ENCODE measurements at places on chromosomes 12 and 14. TPM values are rescaled to one million over a fixed set of nuclear protein-coding genes. Genes with fewer than 3 reads are reported as not detected.

The RNF31 gene
- 85.8 TPM for total RNA-seq

DNA sequence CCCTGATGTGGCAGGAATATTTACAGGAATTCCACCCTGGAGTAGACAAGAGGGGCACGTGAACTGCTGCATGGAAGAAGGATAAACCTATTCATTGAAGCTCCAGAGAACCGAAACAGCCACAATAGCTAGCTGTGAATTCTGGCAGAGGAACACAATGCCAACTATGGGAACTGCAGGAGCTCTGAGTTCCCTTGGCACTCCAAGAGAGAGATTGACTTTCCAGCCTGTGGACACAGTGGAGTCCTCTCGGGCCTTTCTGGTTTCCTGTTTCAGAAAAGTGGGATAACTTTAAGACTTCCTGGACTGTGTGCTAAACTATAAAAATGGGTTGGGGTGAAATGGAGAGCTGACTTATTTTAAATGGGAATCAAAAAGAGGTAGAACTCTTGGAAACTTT is 11.9 kb downstream of the CACNA2D4 start:
- DNase-seq = no peak

The LRRK2 gene
- total RNA-seq = 1.1 TPM

DNA sequence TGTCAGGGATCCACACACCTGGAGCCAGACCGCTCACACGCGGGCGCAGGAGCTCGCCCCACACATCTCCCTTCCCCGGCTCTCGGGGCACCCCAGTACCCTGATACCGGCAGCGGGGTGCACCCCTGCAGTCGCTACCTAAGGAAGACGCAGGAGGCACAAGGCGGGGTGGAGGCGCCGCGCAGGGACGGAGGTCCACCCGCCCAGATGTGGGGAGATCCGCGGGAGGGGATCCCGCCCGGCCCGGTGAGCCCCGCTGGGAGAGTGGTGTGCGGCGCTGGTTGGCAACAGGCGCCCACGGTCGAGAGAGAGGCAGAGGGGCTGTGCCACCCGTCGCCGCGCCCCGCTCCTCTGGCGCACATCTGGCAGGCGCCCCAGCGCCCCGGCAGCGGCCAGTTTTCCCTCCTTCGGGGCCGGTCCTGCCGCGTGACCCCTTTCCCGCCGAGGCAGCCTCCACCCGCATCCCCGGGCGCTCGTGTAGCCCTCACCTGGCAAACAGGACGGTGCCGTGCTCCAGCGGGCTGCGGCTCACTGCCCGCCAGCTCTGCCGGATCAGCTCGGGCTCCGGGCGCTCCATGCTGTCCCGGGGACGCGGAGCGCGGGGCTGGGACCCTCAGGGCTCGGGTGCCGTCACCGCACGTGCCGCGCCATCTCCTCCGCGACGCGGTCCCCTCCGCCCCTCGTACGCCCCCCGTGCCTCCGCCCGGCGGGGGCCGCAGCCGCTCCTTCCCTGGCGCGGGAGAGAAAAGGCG is 469 bp downstream of the NGB start:
- DNase-seq = no peak

DNA sequence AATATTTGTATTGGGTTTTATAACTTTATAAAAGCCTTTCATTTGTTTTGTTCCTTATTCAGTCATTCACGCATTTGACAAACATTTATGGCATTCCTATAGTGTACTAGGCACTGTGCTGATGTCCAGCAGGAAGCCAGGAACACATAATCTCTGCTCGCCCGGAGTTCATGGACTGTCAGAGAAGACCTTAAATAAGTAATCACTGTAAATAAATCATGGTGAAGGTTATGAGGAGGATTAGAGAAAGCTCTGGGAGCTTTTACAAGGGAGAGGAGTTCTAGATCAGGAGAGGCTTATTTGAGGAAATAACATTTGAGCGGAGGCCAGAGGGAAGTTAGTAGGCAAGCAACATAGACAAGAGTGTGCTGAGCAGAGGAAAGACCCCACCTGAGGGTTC is 1.4 kb upstream of the RDH11 start:
- no peak for DNase-seq

- DNase-seq = no peak
These were observed 70.2 kb downstream of the IRF2BPL start for GRCh38 chr14:76958020-76958979.

- no peak for DNase-seq
These were observed 474.9 kb downstream of the ATP23 start for GRCh38 chr12:58416236-58416635.

The KRT85 gene
- total RNA-seq = not detected

GRCh38 chr14:26594148-26594547 is 3.7 kb downstream of the NOVA1 start:
- no peak for DNase-seq

GRCh38 chr14:65864549-65864948 is 452.0 kb downstream of the FUT8 start:
- DNase-seq = no peak

GRCh38 chr12:115230606-115231005 is 546.6 kb upstream of the TBX3 start:
- DNase-seq = no peak

GRCh38 chr12:19491863-19492262 is 52.6 kb downstream of the AEBP2 start:
- DNase-seq = no peak

The SERPINA9 gene
- not detected for total RNA-seq

The SYNE2 gene
- 206 TPM for total RNA-seq

DNA sequence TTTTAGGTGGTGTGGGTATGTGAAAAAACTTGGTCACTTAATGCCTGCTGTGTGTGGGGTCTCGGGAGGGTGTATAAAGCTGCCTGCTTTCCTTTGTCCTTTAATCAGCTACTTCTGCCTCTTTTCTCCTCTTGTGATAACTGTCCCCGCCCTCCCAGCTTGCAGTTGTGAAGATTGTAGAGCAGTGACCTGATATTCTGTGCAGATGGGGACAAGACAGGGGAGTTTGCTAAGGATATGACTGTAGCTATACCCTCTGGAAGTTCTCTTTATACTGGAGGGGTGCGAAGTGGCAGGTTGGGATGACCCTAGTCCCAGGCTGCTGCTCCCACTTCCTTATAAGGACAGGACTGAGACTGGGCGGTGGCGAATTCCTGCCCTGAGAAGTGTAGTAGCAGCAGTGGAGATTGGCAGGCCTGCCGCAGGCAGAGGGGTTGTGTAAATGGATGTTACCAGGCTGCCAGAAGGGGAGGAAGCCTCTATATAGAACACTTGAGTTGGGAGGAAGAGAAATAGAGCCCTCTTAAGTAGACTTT is 835 bp downstream of the MYL6 start:
- no peak for DNase-seq

DNA sequence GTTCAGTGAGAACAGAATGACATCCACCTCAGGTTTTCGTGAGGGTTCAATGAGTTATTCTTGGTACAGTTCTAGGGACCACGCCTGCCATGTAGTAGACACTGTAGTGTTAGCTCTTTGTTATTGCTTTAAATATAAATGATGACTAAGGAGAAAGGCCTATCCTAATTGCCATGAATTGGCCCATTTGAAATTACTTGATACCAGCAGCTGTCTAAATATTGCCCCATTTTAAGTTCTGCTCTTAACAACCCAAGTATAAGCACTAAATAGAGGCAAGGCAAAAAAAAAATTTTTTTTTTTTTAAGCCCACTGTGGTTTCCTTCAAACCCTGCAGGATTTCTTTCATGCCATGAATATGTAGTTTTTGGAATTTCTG is 84.5 kb downstream of the BORCS5 start:
- DNase-seq = no peak

DNA sequence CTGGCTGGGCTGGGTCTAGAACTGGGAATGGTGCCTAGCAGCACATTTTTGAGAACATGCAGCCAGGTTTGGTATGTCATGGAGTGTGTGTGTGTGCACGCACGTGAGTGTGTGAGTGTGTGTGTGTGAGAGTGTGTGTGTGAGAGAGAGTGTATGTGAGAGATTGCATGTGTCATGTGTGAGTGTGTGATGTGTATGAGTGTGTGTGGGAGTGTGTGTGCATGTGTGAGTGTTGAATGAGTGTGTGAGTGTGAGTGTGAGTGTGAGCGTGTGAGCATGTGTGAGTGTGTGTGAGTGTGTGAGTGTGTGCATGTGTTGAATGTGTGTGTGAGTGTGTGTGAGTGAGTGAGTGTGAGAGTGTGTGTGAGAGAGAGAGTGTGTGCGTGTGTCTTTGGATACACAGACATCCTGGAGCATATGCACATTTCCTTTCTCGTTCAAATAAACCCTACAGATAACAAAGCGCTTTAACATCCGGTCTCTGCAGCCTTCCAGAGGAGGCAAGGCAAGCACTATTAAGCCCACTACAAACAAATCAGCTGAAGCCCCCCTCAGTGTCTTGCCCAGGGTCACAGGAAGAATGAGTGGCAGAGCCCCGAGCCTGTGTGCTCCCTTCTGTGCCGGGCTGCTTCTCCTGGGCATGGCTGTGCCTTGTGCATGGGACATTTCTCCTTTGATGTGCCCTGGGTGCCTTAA is 108.7 kb upstream of the ETV6 start:
- DNase-seq = no peak

GRCh38 chr14:104145826-104146601 is 7.6 kb downstream of the KIF26A start:
- no peak for DNase-seq

DNA sequence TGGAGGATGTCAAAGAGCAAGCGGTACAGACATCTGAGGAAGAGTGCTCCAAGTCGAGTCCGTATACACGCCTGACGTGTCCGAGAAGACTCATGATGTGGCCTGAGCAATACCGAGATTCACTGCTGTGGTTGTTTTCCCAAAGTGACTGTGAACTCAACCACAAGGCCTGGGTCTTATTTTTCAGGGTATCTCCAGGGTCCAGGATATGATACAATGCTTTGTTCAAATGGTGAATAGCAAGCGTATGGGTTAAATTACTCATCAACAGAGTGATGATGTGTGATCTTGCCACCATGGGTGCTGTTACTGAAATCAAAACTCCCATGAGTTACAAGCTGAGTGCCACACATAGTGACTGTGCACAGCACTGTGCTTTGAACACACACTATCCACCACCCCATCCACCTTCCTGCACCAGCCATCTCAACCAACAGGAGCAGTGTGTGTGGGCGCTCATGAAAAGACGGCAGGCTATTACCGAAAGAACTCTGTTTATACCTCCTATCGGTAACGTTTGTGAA is 109.6 kb downstream of the BCAT1 start:
- DNase-seq = no peak

DNA sequence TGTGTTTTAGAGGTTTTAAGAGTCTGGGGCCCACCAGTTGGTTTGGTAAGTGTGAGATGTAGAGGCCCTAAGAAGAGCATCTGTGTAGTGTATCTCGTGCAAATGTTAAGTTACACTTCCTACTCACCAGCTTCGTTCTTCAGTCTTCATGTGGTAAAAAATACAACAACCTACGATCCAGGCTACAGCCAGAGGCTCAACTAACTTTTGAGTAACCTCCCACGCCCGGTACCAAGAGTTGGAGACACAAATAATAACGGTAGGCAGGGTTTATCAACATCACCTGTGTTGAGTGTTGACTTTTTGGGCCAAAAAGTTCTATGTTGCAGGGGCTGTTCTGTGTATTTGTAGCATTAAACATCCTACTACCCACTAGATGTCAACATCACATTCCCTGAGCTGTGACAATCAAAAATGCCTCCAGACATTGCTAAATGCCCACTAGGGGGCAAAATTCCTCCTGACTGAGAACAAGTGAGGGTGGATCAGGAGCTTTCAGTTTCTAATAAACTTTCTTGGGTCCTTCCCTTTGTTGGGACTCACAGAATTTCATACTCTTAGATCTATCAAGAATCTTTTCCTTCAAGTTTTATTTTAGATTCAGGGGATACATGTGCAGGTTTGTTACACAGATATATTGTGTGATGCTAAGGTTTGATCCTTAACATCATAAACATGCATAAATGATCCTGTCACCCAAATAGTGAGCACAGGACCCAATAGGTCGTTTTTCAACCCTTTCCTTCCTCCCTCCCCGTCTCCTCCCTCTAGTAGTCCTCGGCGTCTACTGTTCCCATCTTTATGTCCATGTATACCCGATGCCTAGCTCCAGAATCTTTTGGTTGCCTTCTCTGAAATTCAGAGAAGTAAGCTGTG is 94.7 kb downstream of the SLC2A13 start:
- DNase-seq = no peak

- DNase-seq = no peak
These were observed 3.5 kb downstream of the ALX1 start for GRCh38 chr12:85283560-85283959.

DNA sequence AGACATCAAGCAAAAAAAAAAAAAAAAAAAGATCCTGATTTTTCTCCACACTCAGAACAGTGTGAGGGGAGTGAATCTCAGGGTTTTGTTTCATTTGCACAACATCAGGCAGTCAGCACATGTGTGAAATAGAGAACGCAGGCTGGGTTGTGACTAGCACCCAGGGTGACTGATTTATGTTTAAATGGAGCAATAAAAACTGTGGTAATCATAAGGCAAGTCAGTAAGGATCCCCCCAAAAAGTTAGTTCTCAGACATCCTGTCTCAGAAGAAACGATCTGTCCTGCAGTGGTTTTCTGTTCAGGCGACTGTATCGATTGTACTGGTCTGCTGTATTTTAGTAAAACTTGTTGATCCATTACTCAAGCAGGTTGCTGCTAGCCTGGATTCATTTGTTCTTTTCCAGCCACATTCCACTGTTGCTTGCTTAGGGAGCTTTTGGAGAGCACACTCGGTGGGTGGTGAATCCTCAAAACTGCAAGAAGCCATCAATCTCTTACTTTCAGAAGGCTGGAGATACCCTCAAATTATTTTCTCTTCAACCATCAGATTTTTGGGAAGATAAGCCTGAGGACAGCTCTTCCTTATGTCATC is 107.1 kb downstream of the DACT1 start:
- no peak for DNase-seq

The CPSF2 gene
- total RNA-seq = 26.4 TPM

- DNase-seq = no peak
These were observed 9.1 kb upstream of the KRT80 start for GRCh38 chr12:52200781-52201450.

The SYNE3 gene
- 64.8 TPM for total RNA-seq

DNA sequence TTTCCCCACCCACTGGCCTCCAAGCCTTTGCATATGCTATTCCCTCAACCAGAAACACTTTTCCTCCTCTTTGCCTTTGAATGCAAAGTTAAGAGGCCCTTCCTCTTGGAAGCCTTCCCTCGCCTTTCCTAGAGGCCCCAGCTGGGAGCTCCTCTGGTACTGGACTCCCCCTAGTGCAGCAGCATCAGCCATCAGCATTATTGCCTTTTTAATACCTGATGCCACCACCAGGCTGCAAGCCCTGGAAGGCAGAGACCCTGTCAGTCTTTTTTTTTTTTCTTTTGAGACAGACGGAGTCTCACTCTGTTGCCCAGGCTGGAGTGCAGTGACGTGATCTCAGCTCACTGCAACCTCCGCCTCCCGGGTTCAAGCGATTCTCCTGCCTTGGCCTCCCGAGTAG is 19.1 kb upstream of the PLA2G1B start:
- DNase-seq = no peak
